ENCODE measurements at places on chromosomes 7 and 10. TPM values are rescaled to one million over a fixed set of nuclear protein-coding genes. Genes with fewer than 3 reads are reported as not detected.
A peak's percentile ranks its signal among the peaks of the same experiment; 100 is the strongest.

- no peaks in the 10 kb centered on the region for H3K36me3 ChIP-seq
- peaks cover 31% of the 10 kb centered on the region for H3K27me3 ChIP-seq
- H3K27ac ChIP-seq, result no peak overlapping the region
- DNase-seq, result no peak
- H3K4me1 ChIP-seq, result peaks cover 5% of the 10 kb centered on the region
Observed at GRCh38 chr7:72335561-72336381, 76.4 kb downstream of the CALN1 start.

DNA sequence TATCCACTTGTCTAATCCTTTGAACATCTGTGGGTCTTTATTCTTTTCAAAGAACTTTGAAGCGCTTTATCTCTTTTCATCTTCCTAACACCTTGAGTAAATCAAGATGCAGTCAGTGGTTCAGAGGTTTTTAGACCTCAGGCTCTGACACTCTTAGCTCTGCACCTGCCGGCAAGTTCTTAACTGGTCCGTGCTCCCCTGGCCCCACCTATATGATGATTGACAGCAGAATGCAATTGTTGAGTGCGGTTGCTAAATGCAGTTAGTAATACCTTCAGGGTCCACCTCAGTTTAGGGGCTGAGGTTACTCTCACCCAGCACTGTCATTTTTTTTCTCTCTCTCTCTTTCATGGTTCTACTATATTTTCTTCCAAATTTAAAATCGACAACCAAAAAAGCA is 854.2 kb upstream of the AUTS2 start:
- no peaks in the 10 kb centered on the region for H3K36me3 ChIP-seq
- H3K4me1 ChIP-seq, result no peaks in the 10 kb centered on the region
- no peak overlapping the region for H3K4me3 ChIP-seq
- no peaks in the 10 kb centered on the region for H3K27me3 ChIP-seq
- DNase-seq, result no peak
- no peak overlapping the region for H3K27ac ChIP-seq

Gene NKX1-2
- not detected for polyA plus RNA-seq

DNA sequence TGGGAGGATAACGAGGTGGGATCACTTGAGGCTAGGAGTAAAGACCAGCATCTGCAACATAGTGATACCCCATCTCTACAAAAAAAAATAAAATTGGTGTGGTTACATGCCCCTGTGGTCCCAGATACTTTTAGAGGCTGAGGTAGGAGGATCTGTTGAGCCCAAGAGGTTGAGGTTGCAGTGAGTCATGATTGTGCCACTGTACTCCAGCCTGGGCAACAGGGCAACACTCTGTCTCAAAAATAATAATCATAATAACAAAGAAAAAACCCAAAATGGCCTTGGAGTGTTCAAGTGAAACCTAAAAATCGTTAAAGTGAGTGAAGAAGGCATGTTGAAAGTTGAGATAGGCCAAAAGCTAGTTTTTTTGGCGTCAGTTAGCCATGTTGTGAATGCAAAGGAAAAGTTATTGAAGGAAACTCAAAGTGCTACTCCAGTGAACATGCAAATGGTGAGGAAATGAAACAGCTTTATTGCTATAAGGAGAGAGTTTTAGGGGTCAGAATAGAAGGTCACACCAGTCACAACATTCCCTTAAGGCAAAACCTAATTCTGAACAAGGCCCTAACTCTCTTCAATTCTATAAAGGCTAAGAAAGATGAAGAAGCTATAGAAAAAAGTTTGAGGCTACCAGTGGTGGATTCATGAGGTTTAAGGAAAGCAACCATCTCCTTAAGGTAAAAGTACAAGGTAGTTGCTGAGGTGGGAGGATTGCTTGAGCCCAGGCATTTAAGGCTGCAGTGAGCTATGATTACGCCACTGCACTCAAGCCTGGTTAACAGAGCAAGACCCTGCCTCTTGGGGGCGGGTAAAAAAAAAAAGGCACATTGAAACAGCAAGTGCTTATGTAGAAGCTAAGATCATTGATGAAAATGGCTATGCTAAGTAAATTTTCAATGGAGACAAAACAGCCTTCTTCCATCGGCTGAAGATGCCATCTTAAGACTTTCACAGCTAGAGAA is 45.4 kb upstream of the STOX1 start:
- H3K27me3 ChIP-seq, result no peaks in the 10 kb centered on the region
- peak overlapping the region; percentile 91 for H3K27ac ChIP-seq
- peak; percentile 21 for DNase-seq
- H3K36me3 ChIP-seq, result peaks cover 18% of the 10 kb centered on the region

GRCh38 chr7:29815181-29816105 is 9.1 kb downstream of the WIPF3 start:
- no peak for DNase-seq
- H3K36me3 ChIP-seq, result no peaks in the 10 kb centered on the region
- H3K27me3 ChIP-seq, result peaks cover 24% of the 10 kb centered on the region
- no peaks in the 10 kb centered on the region for H3K4me1 ChIP-seq
- H3K4me3 ChIP-seq, result no peak overlapping the region

DNA sequence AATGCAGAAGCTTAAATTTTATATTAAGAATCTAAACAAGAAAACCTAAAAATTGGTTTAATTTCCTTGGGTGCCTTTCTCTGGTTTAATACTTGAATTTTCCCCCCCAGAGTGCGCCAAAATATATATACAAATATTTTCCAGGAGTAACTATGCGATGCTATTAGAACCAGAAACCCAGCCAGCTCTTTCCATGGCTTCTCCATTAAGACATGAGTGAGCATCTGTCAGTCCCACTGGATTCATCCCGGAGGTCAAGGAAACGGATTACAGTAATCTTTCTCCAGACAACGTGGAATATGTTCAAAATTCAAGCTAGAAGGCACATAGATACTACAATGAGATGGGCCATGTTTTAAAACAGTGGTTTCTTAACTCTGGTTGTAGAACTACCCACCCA is 148.8 kb downstream of the TAX1BP1 start:
- peaks cover 4% of the 10 kb centered on the region for H3K4me1 ChIP-seq
- H3K27ac ChIP-seq, result no peak overlapping the region
- DNase-seq, result no peak

DNA sequence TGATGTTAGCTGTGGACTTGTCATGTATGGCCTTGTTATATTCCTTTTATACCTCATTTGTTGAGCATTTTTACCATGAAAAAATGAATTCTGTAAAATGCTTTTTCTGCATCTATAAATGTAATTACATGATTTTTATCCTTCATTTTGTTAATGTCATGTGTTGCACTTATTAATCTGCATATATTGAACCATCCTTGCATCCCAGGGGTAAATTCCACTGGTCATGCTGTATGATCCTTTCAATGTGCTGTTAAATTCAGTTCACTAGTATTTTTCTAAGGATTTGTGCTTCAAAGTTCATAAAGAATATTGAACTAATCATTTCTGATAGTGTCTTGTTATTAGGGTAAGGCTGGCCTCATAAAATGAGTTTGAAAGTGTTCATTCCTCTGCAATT is 31.9 kb upstream of the AHR start:
- peaks cover 12% of the 10 kb centered on the region for H3K36me3 ChIP-seq
- H3K27me3 ChIP-seq, result no peaks in the 10 kb centered on the region
- no peaks in the 10 kb centered on the region for H3K4me1 ChIP-seq
- H3K4me3 ChIP-seq, result no peak overlapping the region
- no peak overlapping the region for H3K27ac ChIP-seq

Gene TMEM213
- not detected for polyA plus RNA-seq

Gene LDB3
- polyA plus RNA-seq, result not detected

DNA sequence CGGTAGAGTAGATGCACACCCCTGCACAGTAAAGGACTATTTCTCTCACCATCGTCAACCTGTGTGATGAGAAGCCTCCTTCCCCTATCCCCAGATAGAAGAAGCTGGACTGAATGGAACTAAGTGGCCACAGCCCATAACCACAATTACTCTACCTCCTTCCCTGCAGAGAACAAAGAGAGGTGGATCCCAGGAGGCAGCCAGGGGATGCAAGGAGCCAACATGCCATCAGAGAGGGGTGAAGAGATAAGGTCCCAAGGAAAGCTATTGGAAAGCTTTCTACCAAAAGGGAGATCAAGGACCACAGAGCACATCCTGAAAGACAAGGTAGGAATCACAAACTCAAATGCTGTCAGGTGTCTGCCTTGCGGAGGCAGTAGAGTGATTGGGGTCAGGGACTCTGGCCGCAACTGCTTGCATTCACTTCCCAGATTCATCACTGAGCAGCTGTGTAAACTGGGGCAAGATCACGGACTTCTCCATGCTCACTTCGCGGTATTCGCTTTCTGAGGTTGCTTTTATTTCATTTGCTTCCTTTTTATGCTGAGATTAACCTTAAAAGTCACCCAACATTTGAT is 81.6 kb upstream of the MYO3A start:
- H3K36me3 ChIP-seq, result no peaks in the 10 kb centered on the region
- no peaks in the 10 kb centered on the region for H3K4me1 ChIP-seq
- no peak overlapping the region for H3K4me3 ChIP-seq
- DNase-seq, result no peak

Gene RAMP3
- not detected for polyA plus RNA-seq
